Naive thymus-derived CD4-positive, alpha-beta T cell (primary cell): ENCODE measurements at places on chromosomes 7 and 10. TPM values are rescaled to one million over a fixed set of nuclear protein-coding genes. Genes with fewer than 3 reads are reported as not detected.
A peak's percentile ranks its signal among the peaks of the same experiment; 100 is the strongest.

DNA sequence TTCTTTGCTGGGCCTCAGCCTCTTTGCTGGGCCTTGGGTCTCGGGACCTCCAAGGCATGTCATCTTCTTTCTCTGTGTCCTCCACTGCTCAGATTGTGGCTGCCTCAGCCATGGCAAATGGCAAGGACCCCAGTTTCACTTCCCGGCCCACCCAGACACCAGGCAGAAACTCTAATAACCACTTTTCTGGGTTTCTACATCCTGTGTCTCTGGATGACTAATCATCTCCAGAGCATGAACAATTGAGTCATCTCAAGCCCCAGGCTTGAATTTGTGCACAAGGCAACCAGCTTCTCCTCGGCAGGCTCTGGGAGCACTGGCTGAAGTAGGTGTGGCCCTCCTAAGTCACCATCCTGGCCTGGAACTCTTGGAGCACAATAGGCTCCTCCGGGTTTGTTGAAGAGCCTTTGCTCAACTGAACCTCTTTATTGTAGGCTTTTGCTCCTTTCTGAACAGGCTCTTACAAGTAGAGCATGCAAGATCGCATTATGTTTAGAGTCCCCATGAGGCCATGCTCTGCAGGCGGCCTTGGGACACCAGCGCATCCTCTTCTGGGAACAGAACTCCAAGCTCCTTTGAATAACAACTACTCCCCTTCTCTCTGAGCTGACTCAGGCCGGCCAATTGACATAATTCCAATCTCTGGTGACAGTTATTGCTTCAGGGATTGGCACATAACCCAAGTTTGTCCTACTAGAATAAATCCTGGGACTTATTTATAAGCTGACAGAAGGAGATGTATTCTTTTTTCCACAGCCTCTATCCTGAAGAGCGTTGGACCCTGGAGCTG is 218.1 kb downstream of the WDR11 start:
- DNase-seq = no peak
- H3K36me3 ChIP-seq = no peaks in the 10 kb centered on the region

GRCh38 chr10:130708465-130709070 is 572.4 kb downstream of the GLRX3 start:
- DNase-seq = no peak
- no peak overlapping the region for H3K4me3 ChIP-seq
- no peaks in the 10 kb centered on the region for H3K27me3 ChIP-seq
- H3K4me1 ChIP-seq = no peaks in the 10 kb centered on the region
- no peak overlapping the region for H3K27ac ChIP-seq

Gene EZH2
- 18.9 TPM for total RNA-seq

GRCh38 chr7:139702313-139702731 is 75.5 kb downstream of the HIPK2 start:
- H3K4me1 ChIP-seq = peaks cover under 1% of the 10 kb centered on the region
- DNase-seq = no peak
- H3K27ac ChIP-seq = no peak overlapping the region
- H3K27me3 ChIP-seq = no peaks in the 10 kb centered on the region
- no peak overlapping the region for H3K4me3 ChIP-seq
- no peaks in the 10 kb centered on the region for H3K36me3 ChIP-seq

Gene NUTM2E
- total RNA-seq = 0.89 TPM

Gene OIT3
- not detected for total RNA-seq

DNA sequence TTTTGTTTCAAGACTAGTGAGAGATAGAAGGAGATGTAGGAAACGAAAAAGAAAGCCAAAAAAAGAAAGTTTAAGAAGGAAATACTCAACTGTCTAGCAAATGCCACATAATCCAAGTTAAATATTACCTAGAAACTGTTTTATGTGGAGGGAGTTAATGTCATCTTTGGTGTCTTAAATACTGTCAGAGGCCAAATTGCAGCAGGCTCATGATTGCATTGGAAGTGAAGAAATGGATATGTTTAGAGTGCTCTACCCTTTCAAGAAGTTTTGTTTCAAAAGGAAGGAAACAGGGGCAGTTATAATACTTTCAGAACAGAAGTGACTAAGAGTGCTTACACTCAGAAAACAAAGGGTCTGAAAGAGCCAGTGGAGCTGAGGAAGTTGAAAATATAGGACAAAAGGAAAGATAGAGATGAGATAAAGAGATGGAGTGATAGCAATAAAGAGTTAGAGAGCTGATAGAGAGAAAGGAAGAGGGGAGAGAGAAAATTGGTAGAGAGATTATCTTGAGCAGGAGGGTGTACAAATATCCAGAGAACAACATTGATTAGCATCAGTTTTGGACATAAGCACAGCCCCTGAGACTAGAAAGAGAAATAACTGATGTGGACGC is 28.0 kb upstream of the GNAI1 start:
- H3K27ac ChIP-seq = no peak overlapping the region
- DNase-seq = no peak
- no peaks in the 10 kb centered on the region for H3K27me3 ChIP-seq
- no peaks in the 10 kb centered on the region for H3K4me1 ChIP-seq

GRCh38 chr10:114043532-114044246 is at the start of gene ADRB1:
Gene ADRB1 (plus strand): TSS chr10:114043866. CDS start chr10:114044133, 267 bp downstream.
- DNase-seq = peak; percentile 41
- H3K27me3 ChIP-seq = peaks cover 2% of the 10 kb centered on the region
- H3K27ac ChIP-seq = no peak within 1 kb of the TSS
- peak within 1 kb of the TSS; percentile 30 for H3K4me3 ChIP-seq
- no peaks in the 10 kb centered on the region for H3K36me3 ChIP-seq
- peaks cover 8% of the 10 kb centered on the region for H3K4me1 ChIP-seq

DNA sequence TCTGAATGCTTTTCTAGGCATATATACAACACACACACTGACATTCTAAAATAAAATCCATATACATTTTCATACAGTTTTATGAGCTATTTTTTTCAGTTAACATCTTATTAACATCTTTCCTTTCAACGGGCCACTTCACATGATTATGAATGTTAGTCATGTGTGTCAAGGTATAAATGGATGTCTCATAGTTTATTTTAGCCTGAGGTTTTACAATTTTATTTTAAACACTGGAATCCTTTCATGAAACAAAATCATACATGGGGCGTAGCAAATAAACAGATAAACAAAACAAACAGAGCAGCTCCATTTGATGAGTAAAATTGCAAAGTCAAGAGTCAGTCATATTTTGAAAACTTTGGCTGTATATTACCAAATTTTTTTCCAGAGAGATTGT is 120.1 kb upstream of the AOAH start:
- H3K27ac ChIP-seq = no peak overlapping the region
- no peak for DNase-seq
- no peaks in the 10 kb centered on the region for H3K36me3 ChIP-seq
- H3K27me3 ChIP-seq = no peaks in the 10 kb centered on the region

GRCh38 chr10:132987671-132988571 is 45.6 kb upstream of the CFAP46 start:
- H3K4me1 ChIP-seq = no peaks in the 10 kb centered on the region
- DNase-seq = no peak
- H3K27me3 ChIP-seq = no peaks in the 10 kb centered on the region
- no peak overlapping the region for H3K27ac ChIP-seq

- no peaks in the 10 kb centered on the region for H3K36me3 ChIP-seq
- no peak for DNase-seq
- no peak overlapping the region for H3K4me3 ChIP-seq
- no peak overlapping the region for H3K27ac ChIP-seq
These were observed 38.8 kb downstream of the PRPS1L1 start for GRCh38 chr7:17988858-17989257.

Gene DYDC2
- total RNA-seq = not detected

GRCh38 chr7:7498856-7499255 is 36.8 kb downstream of the COL28A1 start:
- no peaks in the 10 kb centered on the region for H3K27me3 ChIP-seq
- no peak overlapping the region for H3K27ac ChIP-seq
- no peak overlapping the region for H3K4me3 ChIP-seq
- H3K36me3 ChIP-seq = no peaks in the 10 kb centered on the region

DNA sequence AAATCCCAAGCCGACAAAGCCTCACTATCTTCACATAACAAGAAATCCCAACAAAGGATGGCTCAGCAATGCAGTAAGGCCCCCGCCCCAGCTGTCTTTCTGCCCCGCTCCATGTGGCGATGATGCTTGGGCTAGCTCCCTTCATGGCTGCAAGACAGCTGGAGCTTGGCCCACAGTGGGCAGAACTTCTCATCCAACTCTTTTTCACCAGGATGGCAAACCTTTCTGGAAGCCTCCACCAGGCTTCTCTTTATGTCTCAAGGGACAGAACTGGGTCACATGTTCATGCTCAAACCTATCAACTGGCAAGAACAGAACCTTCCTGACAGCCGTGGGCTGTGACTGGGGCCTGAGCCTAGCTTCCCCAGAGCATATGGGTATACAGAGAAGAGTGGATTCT is 260.5 kb upstream of the MKLN1 start:
- no peak for DNase-seq
- H3K36me3 ChIP-seq = no peaks in the 10 kb centered on the region
- H3K4me3 ChIP-seq = no peak overlapping the region
- H3K4me1 ChIP-seq = peaks cover 28% of the 10 kb centered on the region
- no peaks in the 10 kb centered on the region for H3K27me3 ChIP-seq

Gene GDF2
- not detected in 2 replicates for total RNA-seq

DNA sequence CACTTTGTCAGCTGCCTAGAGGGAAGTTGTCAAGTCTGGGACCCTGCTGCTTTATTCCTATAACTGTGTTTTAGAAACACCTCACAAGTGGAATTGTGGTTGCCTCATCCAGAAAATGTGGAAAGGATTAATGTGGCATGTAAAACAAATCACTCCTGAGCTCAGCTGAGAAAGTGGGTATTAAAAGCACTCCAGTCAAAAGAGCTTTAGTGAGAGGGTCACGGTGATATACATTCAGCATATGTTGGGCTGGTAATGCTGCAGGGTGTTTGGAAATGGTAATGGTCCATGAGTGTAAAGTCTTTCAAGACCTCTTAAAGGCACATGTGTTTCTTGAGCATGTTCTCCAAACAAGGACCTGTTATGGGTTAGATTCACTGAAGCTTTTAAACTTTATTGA is 318.2 kb upstream of the MEOX2 start:
- H3K36me3 ChIP-seq = no peaks in the 10 kb centered on the region
- DNase-seq = no peak
- H3K4me1 ChIP-seq = no peaks in the 10 kb centered on the region
- no peaks in the 10 kb centered on the region for H3K27me3 ChIP-seq
